ENCODE measurements at places on chromosomes 12 and 14.

DNA sequence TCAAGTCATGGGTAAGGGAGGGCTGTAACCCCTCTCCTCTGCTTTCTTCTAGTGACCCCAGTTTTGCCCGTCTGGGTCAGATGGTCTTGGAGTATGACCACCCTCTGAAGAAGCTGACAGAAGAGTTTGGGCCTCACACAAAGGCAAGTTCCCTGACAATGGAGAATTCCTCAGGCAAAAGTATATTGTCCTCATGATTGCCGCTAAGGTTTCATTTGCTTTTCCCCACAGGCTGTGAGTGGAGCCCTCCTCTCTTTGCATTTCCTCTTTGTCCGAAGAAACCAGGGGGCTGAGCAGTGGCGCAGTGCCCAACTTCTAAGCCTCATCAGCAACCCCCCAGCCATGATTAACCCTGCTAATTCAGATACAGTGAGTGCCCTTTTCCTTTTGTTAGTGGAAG, 12.1 kb downstream of the NCKAP1L start:
- DNase-seq, result no peak

DNA sequence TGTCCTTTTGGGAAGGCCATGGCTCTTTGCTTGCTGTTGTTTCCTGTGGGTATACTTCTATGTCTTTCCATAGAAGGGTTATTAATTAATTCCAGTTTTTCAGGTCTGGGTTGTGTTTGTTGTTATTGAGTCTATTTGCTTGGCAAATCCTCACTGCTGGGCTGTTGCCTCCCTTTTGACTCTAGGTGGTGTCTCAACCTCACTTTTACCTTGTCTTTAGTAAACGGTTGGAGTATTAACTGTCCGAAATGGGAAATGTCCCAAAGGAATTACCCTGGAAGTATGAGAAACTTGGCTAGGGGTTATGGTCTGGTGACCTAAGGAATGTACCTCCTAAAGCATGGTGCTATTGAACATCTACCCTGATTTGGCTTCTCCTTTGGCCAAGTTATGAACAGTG, 16.7 kb downstream of the PRH1 start:
- no peak for DNase-seq

- no peak for DNase-seq
Observed at GRCh38 chr12:88658009-88658408, 77.7 kb upstream of the KITLG start.

DNA sequence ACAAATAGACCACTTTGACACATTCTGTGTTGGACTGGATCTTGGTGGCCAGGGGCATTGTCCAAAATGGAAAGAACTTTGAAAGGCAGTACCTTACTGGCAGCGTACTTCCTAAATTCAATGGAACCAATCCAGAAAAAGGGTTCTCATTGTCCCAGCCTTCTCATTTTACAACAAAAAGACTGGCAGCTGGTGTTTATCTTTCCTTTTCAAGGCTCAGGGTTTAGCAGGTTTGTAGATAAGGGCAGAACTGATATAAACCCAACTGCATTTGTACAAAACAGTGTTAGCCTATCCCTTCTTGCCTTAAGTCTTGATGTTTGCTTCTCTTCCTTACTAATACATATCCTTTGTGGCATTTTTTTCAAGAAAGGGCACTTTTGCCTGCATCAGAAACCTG, 7.7 kb downstream of the THAP2 start:
- no peak for DNase-seq

DNA sequence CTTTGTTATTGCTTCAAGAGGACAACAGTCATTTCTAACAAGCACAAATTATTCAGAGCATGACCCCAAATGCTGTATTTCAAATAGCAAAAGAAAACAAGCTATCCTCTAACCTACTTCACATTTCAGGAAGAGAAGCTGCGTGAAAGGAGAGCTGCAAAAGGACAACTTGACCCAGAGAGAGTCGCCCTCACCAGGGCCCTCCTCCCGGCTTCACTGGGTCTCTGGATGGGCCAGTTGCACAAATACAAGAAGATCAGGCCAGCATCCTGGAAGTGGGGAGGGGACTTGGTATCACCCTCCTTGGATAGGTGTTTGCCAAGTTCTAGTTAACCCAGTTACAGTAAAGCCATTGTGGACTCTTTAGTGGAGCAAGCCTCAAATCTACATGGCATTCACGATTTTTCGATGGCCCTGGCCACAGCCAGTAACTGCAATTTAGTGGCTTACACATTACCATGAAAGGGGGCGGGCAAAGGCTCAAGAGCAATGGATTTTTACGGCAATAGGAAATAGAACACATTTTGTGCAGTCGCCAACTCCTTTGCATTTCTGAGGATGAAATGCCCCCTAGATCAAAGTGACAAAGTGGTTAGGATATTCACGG, 166.9 kb upstream of the DIO2 start:
- no peak for DNase-seq

- DNase-seq, result no peak
Observed at GRCh38 chr12:94152292-94153078, 4.1 kb downstream of the PLXNC1 start.

GRCh38 chr12:13198876-13199275, 2.4 kb downstream of the EMP1 start:
- no peak for DNase-seq

Data from Jurkat, Clone E6-1 (cell line).